GM12878 (cell line): ENCODE measurements at places on chromosomes 6 and 20.

- no peaks in the 10 kb centered on the region for H3K36me3 ChIP-seq
- no peaks in the 10 kb centered on the region for H3K4me1 ChIP-seq
- H3K4me3 ChIP-seq = no peak overlapping the region
- DNase-seq = no peak
- H3K27ac ChIP-seq = no peak overlapping the region
Measured at GRCh38 chr6:16991981-16992629, 109.7 kb upstream of the STMND1 start.

DNA sequence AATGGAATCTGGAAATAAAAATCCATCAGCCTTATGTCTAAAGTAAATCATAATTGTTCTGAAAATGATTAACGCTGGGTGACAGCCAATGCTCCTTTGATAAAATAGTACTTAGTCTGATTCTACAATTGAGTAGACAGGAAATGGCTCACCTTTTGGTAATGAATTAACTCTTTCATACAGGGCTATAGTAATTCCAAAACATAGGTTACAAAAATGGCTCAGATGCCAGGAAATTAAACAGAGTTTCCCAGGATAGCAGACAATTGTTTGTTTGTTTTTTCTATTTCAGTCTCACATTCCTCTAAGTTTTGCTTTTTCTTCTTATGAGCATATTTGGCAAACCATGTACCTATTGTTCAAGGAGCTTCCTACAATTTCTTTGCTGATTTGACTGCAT, 257.2 kb upstream of the EPHA7 start:
- DNase-seq = no peak
- no peaks in the 10 kb centered on the region for H3K36me3 ChIP-seq
- H3K4me1 ChIP-seq = no peaks in the 10 kb centered on the region
- H3K27ac ChIP-seq = no peak overlapping the region
- H3K27me3 ChIP-seq = no peaks in the 10 kb centered on the region

GRCh38 chr6:168540713-168541291, 99.8 kb downstream of the SMOC2 start:
- no peaks in the 10 kb centered on the region for H3K36me3 ChIP-seq
- no peaks in the 10 kb centered on the region for H3K4me1 ChIP-seq
- no peak overlapping the region for H3K27ac ChIP-seq

DNA sequence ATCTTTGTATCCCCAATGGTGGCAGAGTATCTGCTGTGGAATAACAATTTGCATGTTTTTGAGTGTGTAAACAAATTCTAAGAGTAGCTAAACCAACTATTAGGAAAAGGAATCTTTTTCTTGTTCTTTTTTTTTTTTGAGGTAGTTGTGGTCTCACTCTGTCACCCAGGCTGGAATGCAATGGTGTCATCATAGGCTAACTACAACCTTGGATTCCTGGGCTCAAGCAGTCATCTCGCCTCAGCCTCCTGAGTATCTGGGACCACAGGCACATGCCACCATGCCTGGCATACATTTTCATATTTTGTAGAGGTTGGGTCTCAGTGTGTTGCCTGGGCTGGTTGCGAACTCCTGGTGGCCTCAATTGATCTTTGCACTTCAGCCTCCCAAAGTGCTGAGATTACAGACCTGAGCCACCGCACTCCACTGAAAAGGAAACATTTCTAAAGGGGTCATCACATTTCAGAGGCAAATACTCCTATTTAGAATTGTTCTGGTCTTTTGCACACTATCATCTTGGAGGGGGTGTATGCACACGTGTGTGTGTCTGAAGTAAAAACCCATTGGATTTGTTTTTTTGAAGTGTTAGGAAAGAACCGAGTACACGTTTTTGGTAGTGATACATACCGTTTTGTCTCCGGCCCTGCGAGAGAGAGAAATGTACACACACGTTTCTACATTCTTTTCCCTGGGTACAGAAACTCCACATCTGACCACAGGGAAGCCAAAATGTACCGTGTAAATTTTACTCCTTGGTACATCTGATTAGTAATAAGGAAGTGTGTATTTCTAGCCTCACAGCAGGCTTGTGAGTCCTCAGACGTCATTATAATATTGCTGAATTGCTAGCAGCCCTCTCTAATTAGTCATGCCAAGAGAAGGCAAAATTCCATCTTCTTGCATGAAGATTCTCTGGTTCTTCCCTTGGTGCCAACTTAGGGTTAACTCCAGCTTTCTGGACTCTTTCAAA, 183.6 kb downstream of the JARID2 start:
- peak overlapping the region; percentile 3; the same call in 1 of the 2 replicates for H3K4me3 ChIP-seq
- H3K4me1 ChIP-seq = peaks cover 49% of the 10 kb centered on the region
- peaks cover 5% of the 10 kb centered on the region for H3K36me3 ChIP-seq
- DNase-seq = no peak
- H3K27me3 ChIP-seq = no peaks in the 10 kb centered on the region

GRCh38 chr20:41061155-41061554, 32.5 kb downstream of the TOP1 start:
- no peak overlapping the region for H3K4me3 ChIP-seq
- no peak for DNase-seq
- H3K27ac ChIP-seq = no peak overlapping the region
- H3K4me1 ChIP-seq = peaks cover 16% of the 10 kb centered on the region
- peaks cover 16% of the 10 kb centered on the region for H3K36me3 ChIP-seq

GRCh38 chr20:33401921-33402369, 626 bp upstream of the CDK5RAP1 start:
- no peak for DNase-seq
- peak overlapping the region; percentile 68 for H3K27ac ChIP-seq
- no peaks in the 10 kb centered on the region for H3K36me3 ChIP-seq
- H3K4me3 ChIP-seq = peak overlapping the region; percentile 80
- H3K27me3 ChIP-seq = no peaks in the 10 kb centered on the region

DNA sequence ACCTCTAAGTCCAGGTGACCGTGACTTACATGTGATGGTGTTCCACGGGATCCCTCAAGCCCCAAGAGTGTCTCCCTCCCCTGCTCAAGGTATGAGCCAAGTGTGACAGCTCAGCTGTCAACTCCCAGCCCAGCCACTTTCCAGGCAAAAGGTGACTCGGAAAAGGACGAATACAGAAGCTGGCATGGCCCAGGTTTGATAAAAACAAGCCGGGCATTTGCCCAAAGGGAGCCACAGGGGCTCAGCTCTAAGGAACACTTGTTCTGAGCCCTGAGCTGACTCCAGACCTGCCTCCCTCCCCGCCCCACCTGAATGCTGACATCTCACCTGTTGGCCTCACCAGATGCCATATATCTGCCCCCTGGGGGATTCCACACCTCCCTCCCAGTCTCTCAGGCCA, 43.0 kb upstream of the BPIFA2 start:
- no peaks in the 10 kb centered on the region for H3K36me3 ChIP-seq
- H3K27ac ChIP-seq = no peak overlapping the region
- no peaks in the 10 kb centered on the region for H3K27me3 ChIP-seq
- peaks cover 7% of the 10 kb centered on the region for H3K4me1 ChIP-seq

DNA sequence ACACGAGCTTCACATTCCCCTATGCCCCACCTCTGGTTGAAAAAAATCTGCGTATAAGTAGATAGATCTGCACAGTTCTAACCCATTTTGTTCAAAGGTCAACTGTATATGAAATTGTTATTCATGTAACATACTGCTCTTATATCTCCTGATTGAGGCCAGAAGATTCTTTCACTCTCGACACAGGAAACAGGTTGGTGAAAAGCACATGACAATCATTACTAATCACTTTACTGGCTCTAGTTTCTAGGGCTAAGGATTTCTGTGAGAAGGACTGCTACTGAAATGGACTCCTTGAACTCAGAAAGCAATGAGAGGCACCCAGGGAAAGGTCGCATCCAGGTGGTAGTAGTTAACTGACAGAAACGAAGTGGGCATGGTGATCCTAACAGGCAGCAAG, 21.7 kb downstream of the PDSS2 start:
- no peaks in the 10 kb centered on the region for H3K4me1 ChIP-seq
- no peaks in the 10 kb centered on the region for H3K36me3 ChIP-seq
- no peak for DNase-seq
- H3K27ac ChIP-seq = no peak overlapping the region
- H3K4me3 ChIP-seq = no peak overlapping the region

DNA sequence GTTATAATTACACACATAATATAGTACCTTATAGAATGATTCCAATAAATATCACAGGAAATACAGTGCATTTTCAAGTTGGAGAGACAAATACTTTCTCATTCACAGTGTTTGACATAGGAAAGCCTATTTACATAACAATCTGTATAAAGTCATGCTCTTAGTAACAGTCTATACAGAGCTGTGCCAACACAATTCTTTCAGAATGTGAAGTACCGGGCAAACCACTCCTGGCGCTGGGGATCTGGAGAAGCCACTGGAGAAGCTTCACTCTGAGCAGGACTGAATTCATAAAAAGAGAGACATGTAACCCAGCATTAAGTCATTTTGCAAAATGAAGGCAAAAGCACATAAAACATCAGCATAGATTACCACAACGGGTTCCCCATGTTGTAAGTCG, 24.9 kb upstream of the MCM9 start:
- no peaks in the 10 kb centered on the region for H3K4me1 ChIP-seq
- no peak overlapping the region for H3K27ac ChIP-seq
- H3K27me3 ChIP-seq = no peaks in the 10 kb centered on the region
- H3K36me3 ChIP-seq = no peaks in the 10 kb centered on the region
- no peak overlapping the region for H3K4me3 ChIP-seq

DNA sequence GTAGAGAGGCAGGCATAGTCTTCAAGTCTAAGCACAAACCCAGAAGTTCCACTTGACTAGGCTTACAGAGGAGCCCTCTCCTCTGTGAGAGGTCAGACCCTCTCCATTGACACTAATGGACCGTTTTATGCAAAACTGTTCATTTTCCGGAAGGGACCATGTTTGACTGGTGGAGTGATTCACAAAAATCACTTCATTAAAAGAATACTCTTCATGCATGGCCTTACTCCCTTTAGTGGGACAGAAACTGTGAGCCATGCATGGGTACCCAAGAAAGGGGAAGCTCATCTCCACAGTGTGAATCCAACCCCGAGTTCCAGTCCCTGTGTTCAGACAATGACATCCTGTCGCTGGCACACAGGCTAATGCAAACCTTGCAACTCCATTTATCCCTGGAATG, 63.2 kb downstream of the OLIG3 start:
- H3K36me3 ChIP-seq = no peaks in the 10 kb centered on the region
- H3K27ac ChIP-seq = no peak overlapping the region
- 0 out of 2 replicates have a peak, but pooled peaks cover 4% of the 10 kb centered on the region for H3K27me3 ChIP-seq
- peaks cover 27% of the 10 kb centered on the region for H3K4me1 ChIP-seq
- peak; percentile 61 for DNase-seq
- H3K4me3 ChIP-seq = peak overlapping the region; percentile 1; the same call in 1 of the 2 replicates

DNA sequence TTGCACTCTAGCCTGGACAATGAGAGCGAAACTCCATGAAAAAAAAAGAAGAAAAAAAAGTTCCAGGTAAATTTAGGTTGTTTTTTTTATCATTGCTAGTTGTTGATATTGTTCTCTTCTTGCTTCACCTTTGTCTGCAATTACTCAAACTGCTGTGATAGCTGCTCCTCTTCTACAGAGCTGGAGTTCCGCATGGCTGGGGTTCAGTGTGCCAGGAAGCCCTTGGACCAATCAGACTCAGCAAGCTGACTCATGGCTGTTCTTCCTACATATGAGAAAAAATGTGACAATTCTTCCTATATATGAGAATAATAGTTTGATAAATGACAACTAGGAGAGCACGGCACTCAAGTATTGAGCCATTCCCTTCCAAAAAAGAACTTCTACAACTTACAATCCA, 28.4 kb downstream of the DPPA5 start:
- no peak overlapping the region for H3K4me3 ChIP-seq
- no peaks in the 10 kb centered on the region for H3K36me3 ChIP-seq
- no peaks in the 10 kb centered on the region for H3K27me3 ChIP-seq
- peaks cover 4% of the 10 kb centered on the region; the same call in 1 of the 2 replicates for H3K4me1 ChIP-seq

GRCh38 chr20:17609811-17610377, 40.0 kb downstream of the DSTN start:
- H3K4me3 ChIP-seq = no peak overlapping the region
- DNase-seq = no peak
- H3K27me3 ChIP-seq = no peaks in the 10 kb centered on the region

DNA sequence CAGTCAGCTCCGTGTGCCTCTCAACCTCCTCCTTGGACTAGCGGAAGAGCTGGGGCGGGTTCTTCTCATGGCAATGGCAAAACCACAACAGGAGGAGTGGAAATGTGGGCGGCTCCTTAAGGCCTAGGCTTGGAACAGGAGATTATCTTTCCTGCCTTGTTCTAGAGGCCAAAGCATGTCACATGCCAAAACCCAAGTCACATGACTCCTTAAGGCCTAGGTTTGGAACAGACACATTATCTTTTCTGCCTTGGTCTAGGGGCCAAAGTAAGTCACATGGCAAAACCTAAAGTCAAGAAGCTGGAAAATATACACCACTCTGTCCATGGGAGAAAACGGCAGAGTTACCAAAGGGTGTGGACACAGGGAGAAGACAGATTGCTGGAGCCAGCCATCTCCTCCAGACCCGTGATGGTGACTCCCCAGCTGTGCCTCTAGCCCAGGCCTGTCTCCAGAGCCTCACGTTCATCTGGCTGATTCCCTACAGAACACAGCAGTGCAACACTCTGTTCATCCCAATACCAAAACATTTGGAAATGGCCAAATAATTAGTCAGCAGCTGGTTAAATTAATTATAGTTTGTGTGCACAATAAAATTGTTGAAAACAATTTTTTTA, 34.2 kb downstream of the ANKRD60 start:
- no peak for DNase-seq
- no peaks in the 10 kb centered on the region for H3K36me3 ChIP-seq
- no peaks in the 10 kb centered on the region for H3K27me3 ChIP-seq
- no peaks in the 10 kb centered on the region for H3K4me1 ChIP-seq
- no peak overlapping the region for H3K27ac ChIP-seq

DNA sequence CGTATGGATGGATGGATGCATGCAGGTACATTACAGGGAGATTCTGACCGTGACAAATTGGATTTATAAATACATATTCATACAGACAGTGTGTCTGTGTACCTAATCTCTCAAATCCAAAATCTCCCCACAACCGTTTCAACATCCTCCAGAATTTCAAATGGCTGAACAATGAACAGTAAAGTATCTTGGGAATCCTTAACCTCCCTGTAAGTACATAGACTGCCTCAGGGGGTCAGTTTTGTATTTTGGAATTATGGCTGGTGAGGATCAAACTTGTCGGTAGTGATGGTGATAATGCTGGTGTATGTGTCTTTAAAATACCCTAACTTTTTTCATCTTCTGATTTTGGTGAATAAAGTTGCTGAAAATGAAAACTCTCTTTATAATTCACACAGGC, 246.2 kb downstream of the FOXC1 start:
- H3K36me3 ChIP-seq = no peaks in the 10 kb centered on the region
- H3K4me1 ChIP-seq = peaks cover 13% of the 10 kb centered on the region
- DNase-seq = no peak
- no peak overlapping the region for H3K27ac ChIP-seq
- no peak overlapping the region for H3K4me3 ChIP-seq
- no peaks in the 10 kb centered on the region for H3K27me3 ChIP-seq

- no peak overlapping the region for H3K4me3 ChIP-seq
- H3K27ac ChIP-seq = no peak overlapping the region
- DNase-seq = no peak
- H3K4me1 ChIP-seq = no peaks in the 10 kb centered on the region
Measured at GRCh38 chr20:13028001-13028400, 19.2 kb downstream of the SPTLC3 start.
